ENCODE measurements at places on chromosomes 5 and 9.

DNA sequence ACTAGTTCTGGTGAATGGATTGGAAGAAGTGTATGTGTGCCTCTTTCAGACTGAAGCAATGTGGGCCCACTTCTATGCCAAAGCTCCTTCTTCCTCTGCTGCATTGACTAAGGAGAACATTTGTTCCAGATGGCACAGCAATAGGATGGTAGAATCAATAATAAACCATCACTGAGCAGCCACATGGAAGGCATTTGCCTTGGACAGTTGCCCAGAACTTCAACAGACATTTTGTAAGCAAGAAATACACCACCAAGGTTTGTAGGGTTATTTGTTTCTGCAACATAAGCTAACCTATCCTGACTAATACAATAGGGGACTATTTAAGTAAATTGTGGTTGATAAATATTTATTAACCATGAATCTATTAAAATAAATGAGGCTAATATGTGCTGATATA is 37.7 kb upstream of the CSNK1G3 start:
- DNase-seq: no peak
- H3K27ac ChIP-seq: no peak overlapping the region
- no peaks in the 10 kb centered on the region for H3K4me1 ChIP-seq
- no peak overlapping the region for H3K4me3 ChIP-seq
- H3K36me3 ChIP-seq: no peaks in the 10 kb centered on the region

GRCh38 chr9:96342571-96343245 is 40.7 kb upstream of the HSD17B3 start:
- no peaks in the 10 kb centered on the region for H3K4me1 ChIP-seq
- H3K36me3 ChIP-seq: peaks cover 32% of the 10 kb centered on the region
- no peak for DNase-seq

GRCh38 chr5:72237879-72238278 is 82.2 kb downstream of the MRPS27 start:
- no peak overlapping the region for H3K4me3 ChIP-seq
- peaks cover 78% of the 10 kb centered on the region for H3K4me1 ChIP-seq
- H3K36me3 ChIP-seq: peaks cover 16% of the 10 kb centered on the region

DNA sequence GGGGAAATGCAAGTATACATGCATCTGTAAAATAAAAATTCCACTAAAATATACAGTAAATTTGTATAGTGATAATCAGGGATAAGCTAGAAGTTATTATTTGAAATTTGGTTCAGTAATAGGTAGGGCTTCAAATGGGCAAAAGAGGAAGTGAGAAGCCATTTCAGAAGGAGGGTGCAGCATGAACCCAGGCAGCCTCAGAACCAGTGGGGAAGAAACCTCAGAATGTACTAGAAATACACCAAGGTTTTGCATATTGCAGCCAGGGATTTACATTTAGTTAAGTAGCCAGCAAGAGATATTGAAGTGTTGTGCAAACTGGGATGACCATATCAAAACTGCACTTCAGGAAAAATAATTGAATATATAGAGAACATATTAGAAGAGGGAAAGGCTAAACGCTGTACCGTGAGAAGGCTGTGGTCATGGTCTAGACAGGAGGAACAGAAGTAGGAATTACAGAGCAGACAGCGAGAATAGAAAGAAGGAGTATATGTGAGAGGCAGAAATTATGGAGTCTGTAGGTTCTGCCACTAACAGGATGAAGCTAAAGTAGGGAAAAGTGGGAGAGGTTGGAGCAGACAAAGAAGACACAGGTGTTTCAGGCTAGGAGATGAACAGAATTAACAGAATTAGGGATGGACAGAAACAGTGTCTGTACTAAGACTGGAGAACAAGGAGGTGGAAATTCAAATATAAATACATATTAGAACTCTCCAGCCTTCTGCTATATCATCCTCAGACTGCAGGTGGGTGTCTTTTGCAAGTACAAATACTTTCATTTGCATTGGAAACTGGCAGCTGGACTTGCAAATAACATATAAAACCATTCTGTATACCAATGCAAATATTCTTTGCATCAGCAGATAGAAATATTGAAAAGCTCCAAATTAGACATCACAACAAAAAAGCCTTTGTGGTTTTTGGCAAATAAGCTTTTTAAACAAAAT is 335.6 kb downstream of the ZNF608 start:
- DNase-seq: no peak
- H3K4me1 ChIP-seq: peaks cover 11% of the 10 kb centered on the region
- peaks cover 9% of the 10 kb centered on the region for H3K36me3 ChIP-seq
- H3K27me3 ChIP-seq: no peaks in the 10 kb centered on the region

DNA sequence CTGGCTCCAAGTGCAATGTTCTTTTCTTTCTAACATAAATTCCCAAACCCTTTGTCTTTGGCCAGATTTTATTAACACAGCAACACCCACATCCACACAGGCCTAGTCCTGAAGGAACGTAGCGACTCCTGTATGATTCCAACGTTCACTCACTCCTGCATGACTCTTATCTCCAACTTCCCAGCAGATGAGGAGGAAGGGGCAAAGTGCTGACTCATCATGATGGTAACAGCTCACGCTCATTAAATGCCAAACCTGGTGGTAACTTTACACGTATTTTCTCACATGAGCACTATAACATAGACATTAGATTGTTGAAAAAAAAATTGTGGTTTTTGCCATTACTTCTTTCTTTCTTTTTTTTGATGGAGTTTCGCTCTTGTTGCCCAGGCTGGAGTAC is 1349.5 kb downstream of the EFNA5 start:
- no peaks in the 10 kb centered on the region for H3K27me3 ChIP-seq
- H3K27ac ChIP-seq: peak overlapping the region; percentile 12
- no peaks in the 10 kb centered on the region for H3K4me1 ChIP-seq
- H3K36me3 ChIP-seq: peaks cover 1% of the 10 kb centered on the region
- no peak for DNase-seq

GRCh38 chr9:83372957-83373356 is 165.2 kb downstream of the FRMD3 start:
- H3K4me1 ChIP-seq: no peaks in the 10 kb centered on the region
- H3K27me3 ChIP-seq: peaks cover 6% of the 10 kb centered on the region
- no peak for DNase-seq
- no peak overlapping the region for H3K4me3 ChIP-seq
- no peaks in the 10 kb centered on the region for H3K36me3 ChIP-seq

DNA sequence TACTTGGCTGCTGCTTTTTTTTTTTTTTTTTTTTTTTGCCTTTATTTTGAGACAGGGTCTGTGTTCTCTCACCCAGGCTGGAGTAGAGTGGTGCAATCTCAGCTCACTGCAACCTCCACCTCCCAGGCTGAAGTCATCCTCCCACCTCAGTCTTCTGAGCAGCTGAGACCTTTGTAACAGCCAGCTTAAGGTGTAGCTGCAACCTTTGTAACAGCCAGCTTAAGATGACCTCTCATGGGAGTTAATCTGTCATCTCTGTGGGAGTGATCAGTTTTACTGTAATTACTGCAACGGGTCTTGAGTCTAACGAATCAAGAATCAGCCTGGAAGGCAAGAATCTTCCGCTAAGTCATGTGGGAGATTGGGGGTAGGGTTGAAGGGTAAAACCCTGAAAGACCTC is 31.6 kb upstream of the SNX2 start:
- peaks cover 4% of the 10 kb centered on the region for H3K27me3 ChIP-seq
- no peak overlapping the region for H3K27ac ChIP-seq

DNA sequence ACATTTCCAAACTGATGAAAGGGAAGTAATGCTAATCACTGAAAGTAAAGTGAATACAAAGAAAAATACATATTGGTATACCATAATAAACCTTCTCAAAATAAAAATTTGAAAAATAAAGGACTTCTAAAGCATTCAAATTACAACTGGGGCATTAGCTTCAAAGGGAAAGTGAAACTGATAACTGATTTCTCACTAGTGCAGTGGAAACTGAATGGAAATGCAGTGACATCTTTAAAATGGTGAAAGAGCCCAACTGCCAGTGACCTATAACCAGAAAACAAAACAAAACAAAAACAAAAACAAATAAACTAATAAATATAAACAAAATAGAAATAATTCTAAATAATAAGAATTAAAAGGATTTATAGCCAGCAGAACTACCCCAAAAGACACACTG is 297.5 kb upstream of the GRIN3A start:
- H3K4me3 ChIP-seq: no peak overlapping the region
- no peak for DNase-seq
- no peaks in the 10 kb centered on the region for H3K36me3 ChIP-seq
- no peak overlapping the region for H3K27ac ChIP-seq
- no peaks in the 10 kb centered on the region for H3K4me1 ChIP-seq

GRCh38 chr5:55694152-55694830 is 17.8 kb downstream of the SLC38A9 start:
- peaks cover 38% of the 10 kb centered on the region for H3K36me3 ChIP-seq
- no peak overlapping the region for H3K27ac ChIP-seq
- H3K27me3 ChIP-seq: no peaks in the 10 kb centered on the region

DNA sequence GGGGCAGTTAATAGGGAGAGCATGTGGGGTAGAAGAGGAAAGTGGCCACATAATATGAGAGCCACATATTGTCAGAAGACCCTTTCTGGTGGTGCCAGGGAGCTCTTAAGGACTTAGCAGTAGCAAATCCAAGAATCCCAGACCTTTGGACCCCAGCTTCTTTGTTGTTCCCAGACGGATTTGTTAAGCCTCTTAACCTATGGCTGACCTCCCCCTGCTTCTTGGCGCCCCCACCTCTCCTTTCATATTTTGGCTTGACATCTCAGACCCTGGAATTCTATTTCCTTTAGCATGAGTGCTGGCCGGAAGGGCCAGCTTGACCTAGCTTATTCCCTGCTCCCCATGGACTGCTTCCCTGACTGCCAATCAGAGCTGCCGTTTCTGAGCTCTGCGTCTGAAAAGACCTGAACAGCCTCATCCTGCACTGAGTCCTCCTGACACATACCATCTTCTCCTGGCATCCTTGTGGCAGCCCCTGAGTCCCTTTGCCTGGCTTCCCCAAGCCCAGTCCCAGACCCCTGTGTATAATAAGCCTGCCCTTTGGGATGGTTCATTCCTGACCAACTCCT is 116.3 kb downstream of the PRKACG start:
- no peak for DNase-seq
- H3K4me1 ChIP-seq: peaks cover 47% of the 10 kb centered on the region

DNA sequence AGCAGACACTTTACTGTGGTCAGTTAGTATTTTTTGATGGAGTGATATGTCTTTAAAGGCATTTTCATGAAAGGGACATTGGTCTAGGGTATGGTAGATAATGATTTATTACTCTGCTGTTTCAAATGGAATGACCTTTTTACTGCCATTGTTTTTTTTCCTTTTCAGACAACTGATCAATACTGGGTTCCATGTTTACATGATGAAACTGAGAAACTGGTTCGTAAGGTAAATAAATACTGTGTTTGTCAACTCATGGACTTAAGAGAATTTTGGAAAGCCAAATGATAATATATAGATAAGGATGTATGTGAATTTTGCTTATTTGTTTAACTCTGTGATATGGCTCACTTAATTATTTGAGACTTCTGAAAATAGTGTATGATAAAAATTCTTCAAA is 35.5 kb downstream of the VPS13A start:
- H3K27me3 ChIP-seq: no peaks in the 10 kb centered on the region
- peaks cover 10% of the 10 kb centered on the region for H3K36me3 ChIP-seq
- DNase-seq: no peak
- no peak overlapping the region for H3K4me3 ChIP-seq

GRCh38 chr5:155081618-155082017 is 68.1 kb downstream of the KIF4B start:
- H3K27ac ChIP-seq: no peak overlapping the region
- H3K4me3 ChIP-seq: no peak overlapping the region
- H3K27me3 ChIP-seq: peaks cover 55% of the 10 kb centered on the region

GRCh38 chr5:67401172-67401571 is 204.6 kb upstream of the CD180 start:
- no peak for DNase-seq
- H3K27ac ChIP-seq: peak overlapping the region; percentile 85
- no peak overlapping the region for H3K4me3 ChIP-seq
- H3K27me3 ChIP-seq: peaks cover 6% of the 10 kb centered on the region
- peaks cover 33% of the 10 kb centered on the region for H3K4me1 ChIP-seq

DNA sequence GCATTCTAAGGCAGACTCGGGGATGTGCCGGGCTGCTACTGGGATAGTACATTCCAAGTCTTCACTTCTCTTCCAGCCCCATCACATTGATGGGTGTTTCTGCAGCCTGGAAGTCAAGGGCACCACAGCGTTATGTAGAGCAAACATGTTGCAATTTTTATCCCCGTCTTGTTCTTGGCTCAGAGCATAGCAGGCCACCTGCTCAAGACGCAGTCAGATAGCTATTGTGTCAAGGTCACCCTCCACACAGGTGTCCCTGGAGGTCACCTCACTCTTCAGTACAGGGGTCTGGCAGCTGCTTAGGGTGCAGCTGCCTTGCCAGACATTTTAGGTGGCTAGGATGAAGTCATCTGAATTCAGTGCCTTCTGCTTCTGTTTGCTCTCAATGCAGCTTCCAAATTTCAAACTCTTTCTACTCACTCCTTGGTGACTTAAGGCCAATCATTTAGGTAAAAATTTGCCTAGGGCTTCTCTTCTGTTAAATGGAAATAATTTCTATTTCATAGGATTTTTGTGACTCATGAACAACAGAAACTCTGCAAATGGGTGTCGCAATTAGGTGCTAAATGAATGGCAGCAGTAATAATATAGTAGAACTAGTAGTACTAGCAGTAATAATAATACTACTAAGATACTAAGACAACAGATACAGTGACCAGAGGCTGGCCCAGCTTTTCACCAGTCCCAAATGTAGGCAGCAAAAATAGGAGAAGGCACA is 24.3 kb downstream of the KCNV2 start:
- DNase-seq: no peak
- peaks cover 3% of the 10 kb centered on the region for H3K27me3 ChIP-seq
- peaks cover 10% of the 10 kb centered on the region for H3K36me3 ChIP-seq
- H3K27ac ChIP-seq: no peak overlapping the region
- H3K4me3 ChIP-seq: no peak overlapping the region

- H3K36me3 ChIP-seq: no peaks in the 10 kb centered on the region
- DNase-seq: no peak
- H3K27ac ChIP-seq: no peak overlapping the region
- no peaks in the 10 kb centered on the region for H3K4me1 ChIP-seq
- peaks cover 7% of the 10 kb centered on the region for H3K27me3 ChIP-seq
- H3K4me3 ChIP-seq: no peak overlapping the region
These were observed 28.0 kb upstream of the NPR3 start for GRCh38 chr5:32683125-32683524.

DNA sequence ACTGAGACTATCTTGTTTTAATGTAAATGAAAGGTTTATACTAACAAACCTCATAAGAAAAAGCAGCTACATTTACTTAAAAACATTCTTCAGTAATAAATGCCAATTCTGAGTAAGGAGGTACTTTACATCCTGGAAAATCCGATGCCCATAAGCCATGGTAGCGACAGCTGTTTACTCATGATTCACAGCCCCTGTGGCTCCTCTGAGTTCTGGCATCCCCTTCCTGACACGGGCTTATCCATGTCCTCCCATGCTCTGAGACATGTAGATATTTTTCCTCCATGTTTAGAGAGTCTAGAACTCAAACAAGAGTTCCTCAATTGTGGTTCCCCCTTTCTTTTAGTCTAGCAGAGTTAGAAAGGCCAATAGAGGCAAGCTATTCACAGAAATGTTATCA is 63.1 kb upstream of the DEPDC1B start:
- no peak overlapping the region for H3K4me3 ChIP-seq
- no peaks in the 10 kb centered on the region for H3K36me3 ChIP-seq
- no peak for DNase-seq
- no peaks in the 10 kb centered on the region for H3K27me3 ChIP-seq
- no peak overlapping the region for H3K27ac ChIP-seq

GRCh38 chr5:66969963-66970362 is 226.6 kb downstream of the CD180 start:
- no peak overlapping the region for H3K4me3 ChIP-seq
- H3K27me3 ChIP-seq: peaks cover 6% of the 10 kb centered on the region
- no peak for DNase-seq
- H3K36me3 ChIP-seq: no peaks in the 10 kb centered on the region
